ENCODE measurements at places on chromosomes 6 and 20.

DNA sequence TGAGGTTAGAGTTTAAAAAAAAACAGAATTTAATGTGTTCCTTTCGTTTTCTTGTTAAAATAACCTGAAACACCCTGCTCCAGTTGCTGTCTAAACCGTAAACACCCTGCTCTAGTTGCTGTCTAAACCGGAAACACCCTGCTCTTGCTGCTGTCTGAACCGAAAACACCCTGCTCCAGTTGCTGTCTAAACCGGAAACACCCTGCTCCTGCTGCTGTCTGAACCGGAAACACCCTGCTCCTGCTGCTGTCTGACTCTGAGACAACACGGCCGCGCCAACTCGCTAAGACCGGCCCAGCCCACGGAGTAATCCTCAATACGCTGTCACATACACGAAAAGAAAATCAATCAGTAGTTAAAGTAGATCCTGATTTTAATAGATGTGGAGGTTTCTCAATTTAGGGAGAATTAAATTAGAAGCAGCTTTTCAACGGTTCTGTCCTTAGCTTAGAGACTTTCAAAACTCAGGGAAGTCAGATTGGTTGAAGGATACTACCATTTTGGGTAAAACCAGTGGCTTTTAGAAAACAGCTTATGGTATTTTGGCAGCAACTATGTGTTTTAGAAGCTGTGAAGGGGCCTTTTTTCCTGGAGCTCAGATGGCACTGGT is 98.3 kb downstream of the RAMACL start:
- peak; percentile 59 for DNase-seq

DNA sequence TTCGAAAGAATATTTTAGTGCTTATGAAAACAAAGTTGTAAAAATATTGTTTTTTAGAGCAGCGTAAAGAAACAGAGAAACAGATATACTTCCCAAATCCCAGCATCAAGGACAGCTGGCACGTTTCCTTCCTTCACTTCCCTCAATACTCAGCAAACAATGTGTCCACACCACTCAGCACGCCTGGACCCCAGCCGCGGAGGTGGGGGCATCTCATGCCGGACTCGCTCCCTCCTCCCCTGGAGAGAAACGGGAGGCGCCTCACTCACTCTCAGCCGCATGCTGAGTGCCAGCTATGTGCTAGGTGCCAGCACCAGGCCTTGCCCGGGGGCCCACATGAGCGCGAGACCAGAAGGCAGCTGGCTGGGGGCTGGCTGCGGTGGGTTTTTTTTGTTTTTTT is 34.7 kb downstream of the SLC2A4RG start:
- DNase-seq = no peak

GRCh38 chr6:52499681-52500236 is 77.1 kb downstream of the TRAM2 start:
- no peak for DNase-seq

GRCh38 chr6:16450285-16450684 is 211.9 kb downstream of the GMPR start:
- no peak for DNase-seq

DNA sequence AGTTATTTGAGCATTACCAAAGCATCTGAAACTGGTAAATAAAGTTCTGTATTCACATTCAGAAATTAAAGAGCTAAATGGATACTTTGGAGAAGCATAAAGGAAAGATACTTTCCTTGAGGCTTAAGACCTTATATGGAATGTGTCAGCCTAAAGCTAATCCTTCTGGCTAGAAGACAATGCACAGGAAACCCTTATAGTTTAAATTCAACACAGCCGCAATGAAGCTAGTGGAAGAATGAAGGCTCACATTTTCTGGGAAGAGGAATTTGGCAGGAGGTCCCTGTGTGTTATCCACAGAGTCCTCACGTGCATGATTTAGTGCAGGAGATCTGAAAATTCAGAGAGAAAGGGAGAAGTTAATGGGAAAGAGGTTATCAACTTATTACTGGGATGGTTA is 21.5 kb upstream of the CHD6 start:
- DNase-seq = no peak

DNA sequence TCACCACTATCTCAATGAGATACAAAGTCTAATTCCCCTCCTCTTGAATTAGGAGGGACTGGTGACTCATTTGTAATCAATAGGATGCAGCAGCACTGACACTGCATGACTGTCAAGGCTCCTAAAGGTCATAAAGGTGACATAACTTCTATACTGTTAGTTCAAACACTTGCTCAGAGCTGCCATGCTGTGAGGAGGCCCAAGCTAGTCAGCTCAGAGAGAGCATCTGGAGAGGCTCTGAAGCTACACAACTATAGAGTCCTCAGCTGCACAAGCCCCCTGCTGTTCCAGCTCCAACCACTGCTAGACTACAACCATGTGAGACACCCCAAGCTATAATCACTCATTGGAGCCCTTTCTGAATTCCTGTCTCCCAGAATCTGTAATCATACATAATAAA is 17.0 kb upstream of the HEY2 start:
- no peak for DNase-seq

DNA sequence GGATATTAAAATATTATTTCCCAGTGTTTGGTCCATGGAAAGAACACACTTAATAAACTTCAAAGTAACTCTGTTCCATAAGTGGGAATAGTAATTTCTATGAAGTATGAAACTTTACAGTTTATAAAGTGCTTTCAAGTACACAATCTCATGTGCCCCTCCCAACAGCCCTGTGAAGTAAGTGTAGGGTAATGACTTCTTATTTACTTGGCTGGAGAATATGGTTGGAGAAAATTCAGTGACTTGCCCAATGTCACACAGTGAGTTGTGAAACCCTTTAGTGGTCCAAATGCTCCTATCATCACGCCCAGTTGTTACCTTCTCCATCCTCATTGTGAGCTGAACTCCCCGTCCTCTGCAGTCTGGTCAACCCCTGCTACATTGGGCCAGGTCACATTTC is 141.2 kb downstream of the PDE7B start:
- no peak for DNase-seq

DNA sequence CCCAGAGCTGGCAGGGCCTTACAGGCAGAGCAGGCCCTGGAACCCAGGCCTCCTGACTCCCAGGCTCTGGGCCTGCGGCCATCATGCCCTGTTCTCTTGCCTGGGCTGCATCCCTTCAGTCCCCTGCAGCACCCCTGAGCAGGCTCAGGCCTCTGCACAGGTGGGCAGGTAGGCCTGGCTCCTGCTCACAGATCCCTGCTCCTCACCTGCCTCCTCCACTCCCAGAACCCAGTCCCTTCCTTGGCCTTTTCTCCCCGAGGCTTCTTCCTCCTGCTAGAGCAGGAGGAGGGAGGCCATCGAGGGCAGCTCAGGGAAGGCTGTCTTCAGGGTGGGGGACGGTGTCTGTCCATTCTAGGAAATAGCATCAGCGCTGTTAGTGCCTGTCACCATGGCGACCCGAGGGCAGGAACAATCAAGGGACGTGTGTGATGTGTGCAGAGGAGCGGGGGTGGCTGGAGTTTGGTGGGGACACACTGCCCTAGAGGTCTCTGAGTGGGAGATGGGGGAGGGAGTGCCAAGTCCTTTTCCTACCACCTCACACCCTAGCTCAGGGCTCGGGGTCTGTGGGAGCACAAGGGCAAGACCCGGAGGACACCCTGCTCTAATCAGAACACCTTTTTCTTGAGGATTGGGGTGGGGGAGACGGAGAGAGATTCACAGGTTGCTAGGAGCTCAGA is 26.6 kb downstream of the GLP1R start:
- no peak for DNase-seq

- DNase-seq = no peak
These were observed 94.6 kb downstream of the BANF2 start for GRCh38 chr20:17794400-17794799.

DNA sequence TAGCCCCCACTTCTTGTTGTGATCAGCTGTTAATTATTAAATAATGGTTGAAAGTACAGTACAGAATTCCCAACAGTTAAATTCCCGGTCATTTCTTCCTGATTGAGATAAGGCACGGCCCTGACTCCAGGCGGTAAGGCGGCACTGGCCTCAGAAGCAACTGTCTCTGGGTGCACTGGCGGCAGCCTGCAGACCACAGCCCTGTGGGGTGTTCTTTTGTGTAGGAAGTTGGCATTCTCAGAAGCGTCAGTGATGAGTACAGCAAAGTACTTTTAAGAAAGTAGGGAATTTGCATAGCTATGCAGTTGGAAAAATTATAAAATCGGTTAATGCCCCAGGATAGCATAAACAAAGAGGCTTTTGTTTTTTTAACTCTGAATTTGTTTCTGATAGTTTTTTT is 50.5 kb downstream of the SAMD5 start:
- no peak for DNase-seq

DNA sequence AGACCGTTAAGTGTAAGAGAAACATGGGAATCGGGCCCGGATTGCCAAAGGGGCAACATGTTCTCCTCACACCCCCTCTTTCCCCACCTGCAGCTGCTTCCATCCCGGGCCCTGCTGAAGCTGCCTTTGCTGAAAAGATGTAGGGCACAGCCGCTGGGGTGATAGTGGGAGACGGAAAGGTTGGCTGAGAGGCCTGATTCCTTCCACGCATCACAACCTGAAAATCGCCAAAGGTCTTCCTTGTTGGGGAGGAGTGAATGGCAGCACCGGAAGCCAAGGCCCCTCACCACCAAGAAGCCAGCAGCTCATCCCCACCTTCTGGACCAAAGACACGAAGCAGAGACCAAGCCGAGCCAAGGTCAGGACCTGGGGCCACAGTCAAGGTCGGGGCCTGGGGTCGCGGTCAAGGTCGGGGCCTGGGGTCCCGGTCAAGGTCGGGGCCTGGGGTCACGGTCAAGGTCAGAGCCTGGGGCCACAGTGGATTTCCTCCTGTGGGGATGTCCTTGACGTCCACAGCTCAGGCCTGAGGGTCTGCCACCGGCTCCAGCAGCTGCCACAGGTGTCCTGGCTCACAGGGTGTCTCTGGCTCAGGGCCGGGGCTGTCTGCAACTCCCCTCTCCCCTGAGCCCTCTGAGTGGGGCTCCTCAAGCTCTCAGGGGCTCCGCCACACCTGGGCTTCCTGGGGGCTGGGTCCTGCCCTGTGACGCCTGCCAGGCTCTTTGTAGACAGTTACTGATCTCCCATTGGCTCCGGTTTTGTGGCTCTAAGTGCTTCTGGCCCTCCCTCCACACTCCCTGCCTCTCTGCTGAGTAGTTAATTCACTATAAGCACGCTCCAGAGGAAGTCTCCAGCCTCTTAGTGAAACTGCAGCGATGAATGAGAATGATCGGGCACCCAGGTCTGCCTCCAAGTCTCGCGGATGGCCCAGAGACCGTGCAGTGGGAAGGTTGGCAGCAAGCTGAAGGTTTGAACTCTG is 5.5 kb upstream of the CHRNA4 start:
- DNase-seq = no peak

DNA sequence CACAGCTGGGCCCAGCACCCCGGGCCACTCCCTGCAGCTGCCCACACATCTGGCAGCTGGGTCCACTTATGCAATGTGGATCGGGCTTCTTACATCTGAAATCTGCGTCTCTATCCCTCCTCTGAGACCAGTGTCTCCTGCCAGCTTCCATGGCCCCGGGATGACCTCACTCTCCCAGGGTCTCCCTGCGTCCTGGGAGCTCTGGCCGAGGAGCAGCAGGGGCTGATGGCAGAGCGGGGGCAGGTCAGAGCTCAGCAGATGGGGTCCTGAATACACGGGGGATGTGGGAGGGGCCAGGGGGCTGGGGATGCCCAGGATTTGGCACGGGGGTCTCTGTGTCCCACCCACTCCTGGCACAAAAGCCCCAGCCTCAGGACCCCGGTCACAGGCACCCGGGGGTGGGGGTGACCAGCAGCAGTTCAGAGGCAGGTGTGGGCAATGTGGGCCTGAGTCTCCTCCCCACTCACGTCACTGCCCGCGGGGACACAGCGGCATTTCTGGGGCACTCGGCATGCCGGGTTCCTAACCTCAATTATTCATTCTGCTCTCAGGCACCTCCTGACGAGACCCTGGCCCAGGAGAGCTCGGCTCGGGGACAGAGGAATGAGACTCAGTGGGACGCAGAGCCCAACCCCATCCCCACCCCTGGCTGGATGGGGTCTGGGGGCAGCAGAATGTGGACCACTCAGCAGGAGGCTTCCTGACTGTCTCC is 16.4 kb downstream of the CHRNA4 start:
- DNase-seq = no peak

DNA sequence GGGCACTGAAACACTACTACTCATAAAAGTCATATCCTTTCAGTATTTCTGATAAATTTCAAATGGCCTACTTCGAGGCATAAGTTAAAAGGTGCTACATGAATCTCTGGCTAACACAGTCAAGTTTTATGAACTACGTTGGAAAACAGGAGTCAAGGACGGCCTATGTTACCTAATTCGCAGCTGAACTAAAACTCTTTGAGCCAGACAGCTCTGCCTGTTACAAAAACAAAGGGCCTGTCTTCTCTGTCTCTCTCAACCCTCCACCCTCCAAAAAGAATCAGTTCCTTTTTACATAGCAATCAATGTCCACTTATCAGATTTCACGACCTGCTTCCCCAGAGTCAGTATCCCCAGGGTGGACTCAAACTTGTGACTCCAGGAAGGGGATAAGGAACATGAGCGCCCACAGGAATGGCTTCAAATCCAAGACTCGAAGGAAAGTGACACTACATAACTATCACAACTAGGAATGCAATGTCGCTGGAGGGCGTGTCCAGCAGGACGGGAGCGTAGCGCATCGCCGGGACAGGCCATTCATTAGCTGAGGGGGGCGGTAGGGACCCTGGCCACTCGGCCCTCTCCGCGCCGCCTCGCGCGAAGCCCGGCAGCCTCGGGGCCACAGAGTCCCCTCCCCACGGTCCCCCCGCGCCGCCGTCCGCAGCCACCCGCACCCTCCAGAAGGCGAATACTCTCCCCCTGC is 591 bp downstream of the IBTK start:
- peak; percentile 6 for DNase-seq

DNA sequence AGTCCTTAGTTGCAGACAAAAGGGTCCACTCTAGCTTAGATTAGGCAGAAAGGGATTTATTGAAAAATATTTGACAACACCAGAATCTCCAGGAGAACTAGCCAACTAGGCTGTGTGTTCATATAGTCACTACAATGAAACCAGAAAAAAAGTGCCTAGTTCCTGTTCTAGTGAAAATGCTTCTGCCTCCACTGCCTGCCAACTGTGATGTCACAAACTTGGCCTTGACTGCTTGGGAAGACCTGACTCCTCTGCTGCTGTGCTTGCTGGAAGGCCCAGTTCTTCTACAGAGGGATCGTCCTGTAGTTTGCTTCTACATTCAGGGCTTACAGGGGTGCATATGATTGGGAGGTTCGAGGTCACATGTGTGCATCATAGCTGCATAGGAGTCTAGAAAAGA is 40.3 kb upstream of the XRN2 start:
- DNase-seq = no peak

DNA sequence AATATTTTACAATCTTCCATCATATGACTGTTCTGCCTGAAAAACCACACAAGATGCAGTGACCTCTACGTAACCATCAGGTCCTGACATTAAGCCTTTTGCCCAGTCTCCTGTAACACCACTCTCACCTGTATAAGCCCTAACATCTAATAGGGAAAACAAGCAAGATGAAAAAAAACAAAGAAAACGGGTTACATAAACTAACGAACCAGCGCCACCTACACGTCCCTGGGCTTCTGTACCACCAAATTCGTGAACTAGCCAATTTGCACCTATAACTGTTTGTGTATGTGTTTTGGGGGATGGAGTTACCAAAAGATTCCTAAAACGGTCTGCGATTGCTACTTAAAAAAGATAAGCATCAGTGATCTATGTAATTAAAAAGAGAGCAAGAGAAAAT is 70.2 kb downstream of the BLOC1S5 start:
- no peak for DNase-seq
